ENCODE measurements at places on chromosomes 7 and 10. TPM values are rescaled to one million over a fixed set of nuclear protein-coding genes. Genes with fewer than 3 reads are reported as not detected.

DNA sequence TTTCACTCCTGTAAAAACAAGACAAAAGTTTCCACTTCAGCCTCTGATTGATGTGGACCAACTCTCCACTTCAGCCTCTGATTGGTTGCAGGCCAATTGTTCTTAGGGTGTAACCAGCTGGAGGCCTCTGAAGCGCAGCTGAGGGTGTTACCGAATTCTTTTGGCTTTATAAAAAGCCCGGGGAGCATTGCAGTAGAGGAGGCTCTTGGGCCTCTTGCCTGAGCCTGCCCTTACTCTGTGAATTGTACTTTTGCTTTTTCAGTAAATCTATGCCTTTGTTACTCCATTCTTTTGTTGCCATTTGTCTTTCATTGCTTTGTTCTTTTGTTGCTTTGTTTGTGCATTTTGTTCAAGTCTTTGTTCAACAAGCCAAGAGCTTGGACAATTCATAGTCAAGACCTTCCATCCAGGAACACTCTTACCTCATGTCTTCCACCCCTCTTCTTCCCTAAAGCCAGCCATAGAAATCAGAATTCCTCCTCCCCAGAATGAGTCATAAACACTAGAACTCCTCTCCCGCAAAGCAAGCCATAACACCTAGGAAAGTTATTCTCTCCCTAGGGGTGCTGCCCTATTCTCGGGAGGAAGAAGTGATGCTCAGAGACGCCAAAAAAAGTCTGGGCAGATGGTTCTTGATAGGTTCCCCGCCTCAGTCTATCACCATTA, 53.5 kb upstream of the ARMC3 start:
- no peak for DNase-seq
- H3K36me3 ChIP-seq = no peaks in the 10 kb centered on the region
- H3K27me3 ChIP-seq = no peaks in the 10 kb centered on the region
- H3K4me3 ChIP-seq = no peak overlapping the region

- H3K36me3 ChIP-seq = no peaks in the 10 kb centered on the region
- H3K4me3 ChIP-seq = no peak overlapping the region
- H3K4me1 ChIP-seq = peaks cover 13% of the 10 kb centered on the region
Observed at GRCh38 chr10:48798481-48799254, 114.0 kb downstream of the WDFY4 start.

- H3K4me3 ChIP-seq = no peak overlapping the region
- no peaks in the 10 kb centered on the region for H3K36me3 ChIP-seq
- DNase-seq = no peak
- no peaks in the 10 kb centered on the region for H3K4me1 ChIP-seq
- no peak overlapping the region for H3K27ac ChIP-seq
Observed at GRCh38 chr7:106001886-106002285, 38.8 kb downstream of the CDHR3 start.

DNA sequence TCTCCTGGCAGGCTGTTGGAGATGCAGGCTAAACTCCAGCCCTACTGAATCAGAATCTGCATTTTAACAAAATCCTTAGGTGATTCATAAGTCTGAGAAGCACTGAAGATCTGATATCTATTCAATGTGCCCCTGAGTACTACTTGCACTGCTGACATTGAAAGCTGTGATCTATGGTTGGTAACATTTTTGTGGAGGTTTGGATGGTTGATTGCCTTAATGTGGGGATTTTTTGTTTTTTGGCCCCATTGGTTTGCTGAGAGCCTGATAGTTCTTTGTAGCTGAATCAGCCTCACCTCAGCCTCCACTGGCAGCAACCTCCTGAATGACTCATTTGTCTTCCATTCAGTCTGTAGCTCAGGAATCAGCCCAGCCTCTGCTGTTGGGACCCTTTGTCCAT, 14.7 kb upstream of the LRRN3 start:
- H3K4me3 ChIP-seq = no peak overlapping the region
- H3K27me3 ChIP-seq = no peaks in the 10 kb centered on the region
- H3K4me1 ChIP-seq = no peaks in the 10 kb centered on the region
- H3K36me3 ChIP-seq = no peaks in the 10 kb centered on the region
- H3K27ac ChIP-seq = no peak overlapping the region

GRCh38 chr7:157306846-157307838, 29.7 kb upstream of the DNAJB6 start:
- H3K27ac ChIP-seq = no peak overlapping the region
- H3K4me3 ChIP-seq = no peak overlapping the region
- H3K36me3 ChIP-seq = no peaks in the 10 kb centered on the region
- H3K4me1 ChIP-seq = no peaks in the 10 kb centered on the region
- H3K27me3 ChIP-seq = no peaks in the 10 kb centered on the region

GRCh38 chr7:113092762-113093161, 6.1 kb upstream of the GPR85 start:
- no peak overlapping the region for H3K4me3 ChIP-seq
- no peaks in the 10 kb centered on the region for H3K4me1 ChIP-seq
- no peaks in the 10 kb centered on the region for H3K27me3 ChIP-seq
- DNase-seq = no peak
- no peak overlapping the region for H3K27ac ChIP-seq

PAPOLB gene
- total RNA-seq = not detected

AMPH gene
- 2.2 TPM for total RNA-seq

SFXN2 gene
- total RNA-seq = 8.7 TPM
